WTC11 (cell line): ENCODE measurements at places on chromosomes 6 and 20. TPM values are rescaled to one million over a fixed set of nuclear protein-coding genes. Genes with fewer than 3 reads are reported as not detected.

WFDC2 gene
- 76.4 to 114 TPM (median 99.4 TPM) in 3 replicates for total RNA-seq

DNA sequence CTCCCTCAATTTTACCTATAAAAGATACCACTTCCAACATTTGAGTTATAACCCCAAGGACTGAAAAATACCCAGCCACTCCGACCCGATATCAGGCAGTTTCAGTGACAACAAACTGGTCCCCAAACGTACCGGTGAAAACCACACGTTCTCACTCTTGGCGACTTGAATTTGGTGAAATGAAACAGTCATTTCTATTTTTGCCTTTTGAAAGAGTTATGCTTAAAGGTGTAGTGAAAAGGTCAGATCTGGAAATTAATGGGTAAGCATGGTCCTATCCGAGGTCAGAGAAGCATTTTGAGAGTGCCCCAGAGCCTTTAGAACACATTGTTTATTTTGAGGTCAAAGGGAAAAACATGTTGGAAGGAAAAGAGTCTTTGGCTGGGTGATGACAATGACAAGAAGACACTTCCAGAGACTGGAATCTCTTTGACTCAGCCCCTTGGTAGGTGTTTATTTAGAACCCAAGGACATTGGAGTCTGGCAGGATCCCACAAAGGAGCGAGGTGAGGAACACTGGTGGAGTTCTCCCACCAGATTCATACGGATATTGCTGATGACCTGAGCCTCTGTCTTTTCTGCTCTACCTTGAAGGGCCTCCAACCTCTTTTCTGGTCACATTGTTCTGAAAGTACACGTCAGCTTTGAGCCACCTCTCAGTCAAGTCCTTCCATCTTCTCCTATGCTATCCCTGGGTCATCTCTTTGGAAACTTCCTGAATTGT lies 235.0 kb downstream of the GMPR start:
- no peak for DNase-seq

TP53TG5 gene
- 0.37 to 0.85 TPM in 2 of 3 replicates, not detected in the other for total RNA-seq

RBM24 gene
- 0.48 to 0.63 TPM (median 0.57 TPM) in 3 replicates for total RNA-seq

DNA sequence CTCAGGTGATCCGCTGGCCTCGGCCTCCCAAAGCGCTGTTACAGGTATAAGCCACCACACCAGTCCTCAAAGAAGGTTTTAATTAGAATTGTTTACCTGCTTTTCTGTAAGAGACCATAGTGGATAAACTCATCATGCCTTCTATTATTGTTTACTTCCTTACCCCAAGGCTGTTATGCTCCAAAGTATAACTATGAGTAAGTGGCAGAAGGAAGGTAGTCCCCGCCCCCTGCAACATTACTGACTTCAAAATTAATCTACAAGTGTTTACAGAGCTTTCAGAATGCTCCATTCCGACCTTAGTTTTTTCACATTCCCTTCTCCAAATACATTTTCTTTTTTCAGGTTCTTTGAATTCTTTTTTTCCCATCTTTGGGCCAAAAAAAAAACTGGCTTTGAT lies 480.5 kb upstream of the NOX3 start:
- DNase-seq: no peak

LKAAEAR1 gene
- total RNA-seq: 0.53 to 1.7 TPM (median 0.73 TPM) in 3 replicates

ETV7 gene
- total RNA-seq: 0.68 to 1.4 TPM (median 1.2 TPM) in 3 replicates

GRCh38 chr6:103505155-103505518 lies 1354.6 kb downstream of the HACE1 start:
- no peak for DNase-seq

OR2J2 gene
- not detected in 3 replicates for total RNA-seq

GRCh38 chr6:131819572-131820124 lies 11.8 kb downstream of the ENPP1 start:
- DNase-seq: no peak

FAM83C gene
- total RNA-seq: not detected in 3 replicates

DNA sequence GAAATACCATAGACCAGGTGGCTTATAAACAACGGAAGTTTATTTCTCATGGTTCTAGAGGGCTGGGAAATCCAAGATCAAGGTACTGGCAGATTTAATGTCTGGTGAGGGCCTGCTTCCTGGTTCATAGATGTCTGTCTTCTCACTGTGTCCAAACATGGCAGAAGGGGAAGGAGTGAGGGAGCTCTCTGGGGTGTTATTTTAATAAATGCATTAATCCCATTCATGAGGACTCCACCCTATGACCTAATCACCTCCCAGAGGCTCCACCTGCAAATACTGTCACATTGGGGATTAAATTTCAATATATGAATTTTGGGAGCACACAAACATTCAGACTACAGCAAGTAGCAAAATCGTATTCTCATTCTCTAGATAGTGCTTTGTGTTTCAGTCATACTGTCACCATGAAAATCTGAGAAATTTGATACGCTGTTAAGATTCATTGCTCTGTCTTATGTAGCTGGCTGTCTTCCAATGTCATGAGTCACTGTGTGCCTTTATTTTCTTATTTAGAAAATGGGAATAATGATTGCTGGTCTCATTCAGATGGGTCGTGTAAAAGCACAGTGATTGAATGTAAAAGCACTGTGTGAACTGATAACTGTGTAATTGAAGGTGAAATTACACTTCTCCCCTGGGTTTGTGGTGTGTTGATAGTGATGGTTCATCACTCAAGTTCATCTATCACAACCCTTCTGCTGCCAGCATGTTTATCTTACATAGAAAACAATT lies 8.9 kb upstream of the ERVFRD-1 start:
- no peak for DNase-seq

DNA sequence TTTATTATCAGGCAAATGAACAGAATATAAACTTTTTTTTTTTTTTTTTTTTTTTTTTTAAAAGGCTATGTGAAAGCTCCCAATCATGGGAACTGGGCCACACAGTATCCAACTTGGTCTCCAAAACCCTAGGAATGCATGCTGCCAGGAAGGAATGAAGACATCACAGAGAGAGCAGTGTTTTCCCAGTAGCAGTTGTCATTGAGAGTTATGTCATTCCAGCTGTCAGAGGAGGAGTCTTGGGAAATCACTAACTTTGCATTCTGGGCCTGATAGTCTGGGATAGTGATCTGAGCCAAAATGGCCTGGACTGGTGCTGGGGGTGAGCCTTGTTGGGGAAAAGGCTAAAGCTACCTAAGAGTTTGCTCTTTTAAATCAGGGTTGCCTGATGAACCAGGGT lies 231.3 kb upstream of the MAP3K7 start:
- no peak for DNase-seq

GRCh38 chr6:44082872-44083321 lies 44.4 kb downstream of the MRPL14 start:
- DNase-seq: no peak

- no peak for DNase-seq
Observed at GRCh38 chr20:14232650-14233049, 104.8 kb downstream of the FLRT3 start.

KIFC1 gene
- total RNA-seq: 79.5 to 97.3 TPM (median 83.7 TPM) in 3 replicates

DNA sequence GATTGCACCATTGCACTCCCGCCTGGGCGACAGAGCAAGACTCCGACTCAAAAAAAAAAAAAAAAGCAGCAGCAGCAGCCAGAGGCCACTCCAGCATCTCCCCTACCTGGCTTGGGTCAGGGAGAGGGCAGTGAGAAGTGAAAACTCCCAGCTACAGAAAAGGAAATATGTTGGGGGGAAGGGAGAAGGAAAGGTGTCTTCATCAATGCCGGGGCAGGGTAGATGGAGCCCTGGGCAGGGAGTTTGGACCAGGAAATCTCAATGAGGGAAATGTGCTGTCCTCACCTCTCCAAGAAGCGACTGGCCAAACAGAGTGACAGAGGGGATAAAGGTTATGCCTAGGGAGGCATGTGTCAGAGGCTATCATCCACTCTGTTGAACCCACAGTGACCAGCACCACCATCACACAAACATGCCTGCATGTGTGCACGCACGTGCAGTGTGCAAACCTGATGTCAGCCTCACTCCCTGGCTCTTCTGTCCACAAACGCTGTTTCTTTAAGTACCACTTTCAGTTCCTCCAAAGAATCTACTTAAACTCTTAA lies 887 bp upstream of the AIF1 start:
- no peak for DNase-seq

APOBEC2 gene
- not detected in 3 replicates for total RNA-seq

GRCh38 chr6:38877721-38878120 lies 162.6 kb downstream of the DNAH8 start:
- DNase-seq: no peak

DNA sequence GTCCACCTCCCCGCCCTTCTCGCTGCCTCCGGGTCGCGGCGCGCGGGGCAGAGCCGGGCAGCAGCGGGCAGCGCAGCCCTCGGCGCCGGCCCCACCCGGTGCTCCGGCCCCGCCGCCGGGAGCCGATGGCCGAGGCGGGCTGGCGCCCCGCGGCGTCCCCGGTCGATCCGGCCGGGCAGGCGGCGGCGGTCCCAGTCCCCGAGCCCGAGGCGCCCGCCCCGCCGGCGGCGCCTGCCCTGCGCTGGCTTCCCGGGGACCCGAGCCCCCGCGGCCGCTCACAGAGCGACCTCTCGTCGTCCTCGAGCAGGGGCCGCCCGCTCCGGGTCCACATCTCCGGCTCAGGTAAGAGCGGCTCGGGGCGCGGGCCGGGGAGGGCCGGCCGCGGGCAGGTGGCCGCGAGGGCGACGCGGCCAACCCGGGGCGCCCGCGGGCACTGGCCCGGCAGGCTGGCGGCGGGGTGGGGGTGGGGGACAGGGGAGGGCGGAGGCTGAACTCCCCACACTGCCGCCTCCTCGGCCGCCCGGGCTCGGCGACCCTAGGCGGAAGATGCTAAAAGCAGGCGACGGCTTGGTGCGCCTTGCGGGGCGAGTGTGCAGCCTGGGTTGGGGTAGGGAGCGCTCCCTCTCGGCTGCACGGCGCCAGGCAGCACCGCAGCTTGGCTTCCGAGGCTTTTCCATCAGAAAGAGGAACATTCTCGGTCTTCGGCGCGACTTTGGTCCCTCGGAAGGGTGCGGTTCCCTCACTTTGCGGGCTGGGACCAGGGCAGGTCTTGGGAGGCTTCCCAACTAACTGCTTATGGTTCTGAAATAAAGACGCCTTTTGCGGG lies 25.6 kb upstream of the FUCA2 start:
- peak; percentile 74 for DNase-seq

TSPO2 gene
- total RNA-seq: not detected in 3 replicates

DNA sequence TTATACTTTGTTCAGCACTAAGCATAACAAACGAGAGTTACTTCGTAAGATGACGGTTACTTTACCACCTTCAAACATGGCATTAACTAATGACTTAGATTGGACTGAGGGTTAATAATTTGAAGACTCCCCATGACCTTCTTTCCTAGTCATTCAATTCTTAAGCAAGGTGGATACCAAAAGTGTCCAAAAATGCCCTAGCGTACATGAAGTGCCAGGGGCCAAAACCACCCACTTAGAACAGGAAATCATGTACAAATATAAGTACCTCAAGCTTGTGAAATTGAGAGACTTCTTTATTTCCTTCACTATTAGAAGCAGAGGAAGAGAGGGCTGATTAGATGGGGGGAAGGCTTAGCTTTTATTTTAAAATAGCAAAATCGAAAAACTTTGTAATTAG lies 166.4 kb downstream of the ATXN1 start:
- DNase-seq: no peak

GRCh38 chr6:101668496-101669030 lies 275.1 kb downstream of the GRIK2 start:
- no peak for DNase-seq

DNA sequence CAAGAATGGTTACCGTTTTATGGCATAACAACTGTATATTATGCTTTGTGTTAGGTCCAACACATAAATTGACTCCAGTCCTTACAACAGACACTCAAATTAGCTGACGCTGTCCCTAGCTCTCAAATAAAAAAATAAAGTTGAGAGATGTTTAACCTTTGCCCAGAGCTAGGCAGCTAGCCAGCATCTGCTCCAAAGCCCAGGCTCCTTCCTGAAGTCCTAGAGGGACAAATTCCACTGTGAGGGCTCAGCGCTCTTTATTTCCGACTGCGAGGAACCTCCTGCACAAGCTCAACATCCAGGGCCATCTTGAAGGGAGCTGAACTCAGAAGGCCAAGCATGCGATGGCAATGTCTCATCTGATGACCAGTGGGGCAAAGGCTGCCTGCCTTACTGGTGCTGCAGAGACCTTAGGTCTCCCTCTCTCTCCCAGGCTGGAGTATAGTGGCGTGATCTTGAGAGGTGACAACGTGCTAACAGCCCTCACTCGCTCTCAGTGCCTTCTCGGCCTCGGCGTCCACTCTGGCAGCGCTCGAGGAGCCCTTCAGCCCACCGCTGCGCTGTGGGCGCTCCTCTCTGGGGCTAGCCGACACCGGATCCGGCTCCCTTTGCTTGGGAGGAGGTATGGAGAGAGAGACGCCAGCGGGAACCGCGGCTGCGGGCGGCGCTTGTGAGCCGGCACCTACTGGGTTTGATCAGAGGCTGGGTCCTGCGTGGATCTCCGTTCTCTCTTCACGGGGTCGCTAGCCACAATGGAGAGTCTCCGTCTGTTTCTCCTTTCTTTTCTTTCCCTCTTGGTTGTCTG lies 24.7 kb upstream of the GFOD1 start:
- no peak for DNase-seq

DNA sequence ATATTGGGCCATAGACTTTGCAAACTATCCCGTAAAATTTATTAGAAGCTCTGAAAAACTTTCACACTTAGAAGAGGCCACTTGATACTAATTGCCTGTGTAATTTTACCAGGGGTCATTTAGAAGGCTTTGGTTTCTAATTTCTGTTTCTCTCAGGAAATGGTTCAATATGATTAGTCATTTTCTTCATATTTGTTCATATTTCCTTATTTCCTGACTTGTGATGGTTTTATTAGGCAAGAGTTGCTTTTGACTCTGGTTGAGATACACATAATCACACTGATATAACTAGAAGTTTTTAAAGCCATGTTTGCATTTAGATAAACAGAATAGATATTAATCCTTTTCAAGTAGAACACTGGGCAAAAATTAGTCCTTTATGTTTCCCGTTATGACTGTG lies 11.8 kb upstream of the HBS1L start:
- no peak for DNase-seq

- DNase-seq: no peak
Observed at GRCh38 chr6:28995093-28995650, 9.9 kb downstream of the ZNF311 start.

DNA sequence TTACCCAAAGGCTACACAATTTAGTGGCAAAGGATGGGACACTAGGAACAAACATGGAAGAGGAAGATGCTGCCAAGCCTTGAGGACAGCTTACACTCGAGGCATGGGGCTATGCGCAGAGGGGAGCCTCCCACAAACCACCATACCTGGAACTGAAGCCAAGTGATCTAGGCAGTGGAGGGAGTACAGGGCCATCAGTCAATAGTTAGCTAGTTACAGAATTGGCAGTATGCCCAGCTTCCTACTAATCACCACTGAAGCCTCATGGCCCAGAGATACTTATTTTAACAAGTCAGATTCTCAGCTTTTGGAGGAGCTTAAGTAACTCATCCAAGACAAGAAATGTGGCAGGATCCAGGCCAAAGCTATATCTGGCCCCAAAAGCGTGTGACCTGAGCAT lies 226.6 kb upstream of the MOCS1 start:
- no peak for DNase-seq

DNA sequence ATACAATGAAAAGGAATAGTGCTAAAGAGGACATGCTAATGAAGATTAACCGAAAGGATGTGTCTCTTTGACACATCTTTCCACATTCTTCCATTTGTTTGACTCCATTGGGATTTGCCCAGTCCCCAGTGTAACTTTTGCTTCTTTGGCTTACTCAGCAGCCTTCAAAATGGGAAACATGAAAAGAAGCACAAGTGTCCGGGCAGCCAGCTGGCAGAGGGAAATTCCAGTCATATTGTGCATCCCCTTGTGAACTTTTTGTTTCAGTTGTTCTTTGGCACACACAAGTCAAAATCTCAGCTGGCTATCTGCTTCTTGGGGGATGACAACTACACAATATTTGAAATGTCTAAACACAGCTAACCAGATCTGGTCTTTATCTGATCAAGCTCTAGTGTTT lies 157.4 kb downstream of the OGFRL1 start:
- no peak for DNase-seq

GRCh38 chr20:63373996-63374395 lies 12.8 kb upstream of the CHRNA4 start:
- no peak for DNase-seq

GRCh38 chr6:145067430-145067829 lies 667.9 kb downstream of the EPM2A start:
- no peak for DNase-seq
